ENCODE measurements at places on chromosomes 7 and 10.

GRCh38 chr7:102471791-102472125 is 7.0 kb downstream of the POLR2J start:
- no peak for DNase-seq

- DNase-seq = no peak
Measured at GRCh38 chr10:93420091-93420490, 62.0 kb downstream of the MYOF start.

DNA sequence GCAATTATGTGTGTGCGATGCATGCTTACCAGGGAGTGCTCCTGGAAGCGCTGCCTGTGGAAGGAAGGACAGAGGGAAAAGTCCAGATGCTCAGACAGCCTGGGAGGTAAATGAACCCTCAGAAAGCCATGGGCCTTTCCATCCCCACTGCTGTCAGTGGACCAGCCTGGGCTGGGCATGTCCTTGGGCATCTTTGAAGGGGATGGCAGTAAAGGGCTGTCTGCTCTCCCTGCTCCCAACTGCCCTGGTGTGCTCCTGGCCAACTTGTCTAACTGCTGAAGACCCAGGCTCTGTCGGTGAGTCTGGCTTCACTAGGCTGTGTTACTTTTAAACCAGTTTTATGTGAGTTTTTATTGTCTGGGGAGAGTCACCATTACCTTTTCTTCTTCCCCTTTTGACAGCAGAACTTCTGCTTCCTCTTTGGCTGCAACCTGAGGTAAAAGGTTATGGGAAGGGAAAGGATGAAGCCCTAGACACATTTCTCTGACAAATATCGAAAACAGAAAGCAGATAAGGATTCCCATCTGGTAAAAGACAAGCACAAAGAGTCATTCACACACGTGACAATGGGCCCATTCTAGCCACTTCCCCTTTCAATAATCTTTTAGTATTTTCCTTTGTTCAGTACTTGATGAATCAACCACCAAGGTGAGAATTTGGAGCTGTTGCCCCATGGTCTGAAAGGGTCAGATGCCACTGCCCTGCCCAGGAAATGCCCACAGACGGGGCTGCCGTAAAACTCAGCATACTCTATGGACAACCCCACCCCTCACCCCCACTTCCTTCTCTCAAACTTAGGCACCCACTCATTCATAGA is 27.6 kb upstream of the PIK3AP1 start:
- DNase-seq = no peak

- DNase-seq = no peak
Measured at GRCh38 chr10:98273057-98273850, 5.3 kb upstream of the LOXL4 start.

GRCh38 chr10:120989996-120990598 is 138.9 kb downstream of the WDR11 start:
- no peak for DNase-seq

DNA sequence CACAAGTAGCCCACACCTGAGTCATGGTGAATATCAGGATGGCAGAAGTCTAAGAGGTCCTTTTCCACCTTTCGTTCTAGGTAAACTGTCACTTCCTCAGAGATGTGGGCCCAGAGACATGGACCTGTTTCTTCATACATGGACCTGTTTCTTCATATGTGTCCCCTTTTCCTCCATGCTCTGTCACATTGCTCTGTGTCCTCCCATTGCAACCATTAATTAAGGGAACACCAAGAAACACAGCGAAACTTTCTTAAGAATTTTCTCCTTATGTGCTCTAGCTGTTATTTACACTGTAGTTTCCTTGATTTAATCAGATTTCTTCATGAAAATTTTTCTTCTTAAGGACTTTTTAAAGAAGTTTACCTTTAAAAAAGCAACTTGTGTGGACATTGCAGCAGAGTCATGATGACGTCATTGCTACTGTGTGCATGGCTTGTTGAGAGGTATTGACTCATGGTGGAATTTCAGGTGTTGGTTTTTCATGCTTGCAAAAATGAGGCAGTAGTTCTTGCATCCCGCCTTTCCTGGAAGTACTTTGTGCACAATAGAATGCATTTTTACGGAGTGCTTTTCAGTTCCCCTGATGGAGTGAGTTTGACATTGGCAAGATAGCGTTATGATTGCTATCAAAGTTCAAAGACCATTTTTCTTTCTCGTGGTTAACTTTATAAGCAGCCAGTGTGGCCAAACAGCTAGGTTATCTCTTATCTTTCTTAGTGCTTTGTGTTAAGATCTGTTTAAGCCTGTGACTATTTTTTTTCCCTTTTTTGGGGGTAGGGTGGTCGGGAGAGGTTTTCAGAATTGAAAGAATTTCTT is 37.7 kb downstream of the CFAP58 start:
- DNase-seq = peak; percentile 14

GRCh38 chr10:69501657-69502056 is 50.4 kb downstream of the TSPAN15 start:
- no peak for DNase-seq

GRCh38 chr10:25633542-25633941 is 300.5 kb upstream of the MYO3A start:
- DNase-seq = no peak

- no peak for DNase-seq
Measured at GRCh38 chr7:129615018-129615417, 3.5 kb downstream of the NRF1 start.

- no peak for DNase-seq
Measured at GRCh38 chr10:122243550-122243949, 27.5 kb upstream of the BTBD16 start.

Measured in erythroblast (primary cell).